ENCODE measurements at places on chromosomes 12 and 14. TPM values are rescaled to one million over a fixed set of nuclear protein-coding genes. Genes with fewer than 3 reads are reported as not detected.
A peak's percentile ranks its signal among the peaks of the same experiment; 100 is the strongest.

DNA sequence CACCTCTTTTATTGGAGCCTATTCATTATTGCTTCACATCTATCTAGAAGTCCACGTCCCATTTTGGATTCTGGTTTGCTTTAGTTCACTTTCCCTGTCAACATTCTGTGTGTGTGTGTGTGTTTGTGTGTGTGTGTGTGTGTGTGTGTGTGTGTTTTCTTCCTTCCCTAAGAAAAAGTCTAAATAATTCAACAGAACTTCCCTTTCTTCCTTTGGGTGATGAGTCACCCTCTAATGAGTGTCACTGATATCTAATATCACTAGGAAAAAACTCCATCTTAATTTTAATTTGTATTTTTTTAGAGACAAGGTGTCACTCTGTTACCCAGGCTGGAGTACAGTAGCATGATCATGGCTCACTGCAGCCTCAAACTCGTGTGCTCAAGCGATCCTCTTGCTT lies 234.2 kb downstream of the TTC8 start:
- no peak for DNase-seq
- H3K4me3 ChIP-seq, result no peak overlapping the region
- H3K27ac ChIP-seq, result no peak overlapping the region

DNA sequence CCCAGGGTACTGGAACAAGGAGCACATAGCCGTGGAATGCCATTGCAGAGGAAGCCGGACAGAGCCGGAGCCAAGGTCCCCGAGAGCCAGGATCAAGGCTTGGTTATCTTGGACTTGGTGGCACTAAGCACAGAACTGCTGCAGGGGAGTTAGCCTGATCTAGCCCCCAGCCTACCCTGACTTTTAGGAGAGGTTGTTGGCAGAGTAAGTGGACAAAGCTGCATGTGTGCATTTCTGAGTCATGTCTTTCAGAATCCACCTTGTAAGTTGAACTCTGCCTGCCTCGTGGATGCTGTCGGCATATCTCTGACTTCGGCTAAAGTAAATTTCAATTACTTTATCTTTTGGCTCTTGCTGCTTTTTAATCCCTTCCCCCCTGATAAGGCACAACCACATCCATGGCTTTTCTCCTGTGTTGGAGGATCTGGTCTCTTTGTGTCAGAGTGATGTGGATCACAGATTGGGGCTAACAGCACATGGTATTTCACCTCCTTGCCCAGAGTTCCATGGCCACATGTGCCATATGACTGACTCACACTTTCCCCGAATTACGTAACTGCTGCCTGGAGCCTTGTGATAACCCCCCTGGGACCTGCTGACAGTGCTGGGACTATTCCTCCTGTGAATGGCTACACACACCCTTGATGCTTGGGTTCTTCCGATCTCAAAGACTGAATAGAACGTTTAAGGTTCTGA lies 240.3 kb downstream of the EMP1 start:
- DNase-seq, result no peak
- peaks cover 25% of the 10 kb centered on the region for H3K4me1 ChIP-seq
- no peak overlapping the region for H3K4me3 ChIP-seq
- no peaks in the 10 kb centered on the region for H3K27me3 ChIP-seq

The PTGDR gene
- total RNA-seq, result 0.11 TPM

- no peak overlapping the region for H3K27ac ChIP-seq
- no peak for DNase-seq
- peaks cover 28% of the 10 kb centered on the region for H3K36me3 ChIP-seq
- peaks cover 27% of the 10 kb centered on the region for H3K4me1 ChIP-seq
- H3K27me3 ChIP-seq, result no peaks in the 10 kb centered on the region
Measured at GRCh38 chr12:65868878-65869277, 44.6 kb downstream of the HMGA2 start.

DNA sequence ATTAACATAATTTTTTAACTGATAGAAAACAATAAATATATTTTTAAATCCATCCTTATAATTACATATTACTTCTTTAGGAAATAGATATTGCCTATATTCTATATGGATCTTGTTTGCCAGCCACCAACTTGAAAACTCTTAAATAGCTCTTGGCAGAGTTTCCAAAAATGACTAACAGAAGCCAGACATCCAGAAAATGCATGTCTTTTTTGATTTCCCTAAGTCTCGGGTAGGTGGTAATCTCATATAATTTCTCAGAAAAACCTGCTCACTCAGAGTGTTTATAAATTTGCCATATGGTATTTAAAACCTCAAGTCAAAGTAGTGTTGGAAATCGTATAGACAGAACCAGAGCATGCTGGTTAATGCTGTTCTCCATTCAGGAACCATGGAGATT lies 360.4 kb upstream of the FOXG1 start:
- no peak overlapping the region for H3K27ac ChIP-seq
- DNase-seq, result no peak
- peaks cover 12% of the 10 kb centered on the region for H3K36me3 ChIP-seq
- no peak overlapping the region for H3K4me3 ChIP-seq

- no peaks in the 10 kb centered on the region for H3K4me1 ChIP-seq
- no peak overlapping the region for H3K27ac ChIP-seq
- peaks cover 6% of the 10 kb centered on the region for H3K36me3 ChIP-seq
- H3K4me3 ChIP-seq, result no peak overlapping the region
- DNase-seq, result no peak
Measured at GRCh38 chr12:25574761-25575160, 21.7 kb upstream of the LMNTD1 start.

The PRICKLE1 gene
- total RNA-seq, result 11.7 TPM

GRCh38 chr12:1527789-1528188 lies 66.6 kb downstream of the FBXL14 start:
- peaks cover 74% of the 10 kb centered on the region for H3K27me3 ChIP-seq
- H3K36me3 ChIP-seq, result no peaks in the 10 kb centered on the region
- H3K4me1 ChIP-seq, result peaks cover 32% of the 10 kb centered on the region
- no peak for DNase-seq

GRCh38 chr14:92161521-92161920 lies 39.8 kb downstream of the CPSF2 start:
- DNase-seq, result no peak
- H3K27ac ChIP-seq, result no peak overlapping the region
- no peaks in the 10 kb centered on the region for H3K4me1 ChIP-seq
- H3K36me3 ChIP-seq, result peaks cover 85% of the 10 kb centered on the region

DNA sequence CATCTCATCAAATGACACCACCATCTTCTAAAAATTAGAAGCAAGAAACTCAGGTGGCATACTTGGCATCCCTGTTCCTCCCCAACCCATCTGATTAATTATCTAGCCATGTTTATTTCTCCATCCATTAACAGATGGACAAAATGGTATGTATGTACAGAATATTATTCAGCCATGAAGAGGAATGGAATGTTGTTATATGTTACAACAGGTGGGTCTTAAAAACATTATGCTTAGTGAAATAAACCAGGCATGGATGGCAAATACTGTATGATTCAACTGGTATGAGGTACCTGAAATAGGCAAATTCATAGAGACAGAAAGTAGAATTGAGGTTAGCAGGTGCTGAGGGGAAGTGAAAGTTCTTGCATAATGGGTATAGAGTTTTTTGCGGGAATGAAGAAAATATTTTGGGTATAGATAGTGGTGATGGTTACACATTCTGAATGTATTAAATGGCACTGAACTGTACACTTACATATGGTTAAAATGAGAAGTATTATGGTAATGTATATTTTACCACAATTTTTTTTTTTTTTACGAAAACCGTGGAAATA lies 17.5 kb downstream of the YY1 start:
- no peaks in the 10 kb centered on the region for H3K27me3 ChIP-seq
- peak overlapping the region; percentile 3 for H3K27ac ChIP-seq
- peaks cover 10% of the 10 kb centered on the region for H3K4me1 ChIP-seq
- H3K4me3 ChIP-seq, result no peak overlapping the region
- DNase-seq, result no peak

The ACADS gene
- 11.6 TPM for total RNA-seq

DNA sequence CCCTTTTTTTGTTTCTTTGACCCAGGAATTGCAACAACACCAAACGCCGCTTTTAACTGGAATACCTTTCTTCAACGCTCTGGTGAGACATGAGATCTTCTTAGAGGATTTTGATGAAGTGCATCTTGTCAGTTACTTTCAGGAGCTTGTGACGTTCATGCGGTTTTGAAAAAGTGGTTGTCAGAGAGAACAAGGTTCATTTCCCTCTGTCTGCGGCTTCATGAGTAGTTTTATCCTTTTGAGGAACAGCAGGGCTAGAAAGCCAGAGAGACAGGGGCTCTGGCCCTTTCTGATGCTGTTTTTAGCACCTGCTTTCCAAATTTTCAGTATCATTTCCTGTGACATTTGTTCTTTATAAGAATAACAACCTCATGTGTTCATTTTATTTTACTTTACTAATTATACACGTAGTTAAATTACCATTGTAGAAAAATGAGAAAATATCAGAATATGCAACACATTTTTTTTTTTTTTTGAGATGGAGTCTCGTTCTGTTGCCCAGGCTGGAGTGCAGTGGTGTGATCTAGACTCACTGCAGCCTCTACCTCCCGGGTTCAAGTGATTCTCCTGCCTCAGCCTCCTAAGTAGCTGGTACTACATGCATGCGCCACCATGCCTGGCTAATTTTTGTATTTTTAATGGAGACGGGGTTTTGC lies 61.8 kb downstream of the GLT1D1 start:
- no peak overlapping the region for H3K27ac ChIP-seq
- no peaks in the 10 kb centered on the region for H3K4me1 ChIP-seq
- H3K4me3 ChIP-seq, result no peak overlapping the region
- no peak for DNase-seq
- peaks cover 63% of the 10 kb centered on the region for H3K36me3 ChIP-seq

- H3K36me3 ChIP-seq, result peaks cover 10% of the 10 kb centered on the region
- H3K27ac ChIP-seq, result no peak overlapping the region
- H3K27me3 ChIP-seq, result no peaks in the 10 kb centered on the region
- H3K4me3 ChIP-seq, result no peak overlapping the region
- peaks cover 9% of the 10 kb centered on the region for H3K4me1 ChIP-seq
Measured at GRCh38 chr14:101350691-101351090, 210.6 kb upstream of the DIO3 start.

DNA sequence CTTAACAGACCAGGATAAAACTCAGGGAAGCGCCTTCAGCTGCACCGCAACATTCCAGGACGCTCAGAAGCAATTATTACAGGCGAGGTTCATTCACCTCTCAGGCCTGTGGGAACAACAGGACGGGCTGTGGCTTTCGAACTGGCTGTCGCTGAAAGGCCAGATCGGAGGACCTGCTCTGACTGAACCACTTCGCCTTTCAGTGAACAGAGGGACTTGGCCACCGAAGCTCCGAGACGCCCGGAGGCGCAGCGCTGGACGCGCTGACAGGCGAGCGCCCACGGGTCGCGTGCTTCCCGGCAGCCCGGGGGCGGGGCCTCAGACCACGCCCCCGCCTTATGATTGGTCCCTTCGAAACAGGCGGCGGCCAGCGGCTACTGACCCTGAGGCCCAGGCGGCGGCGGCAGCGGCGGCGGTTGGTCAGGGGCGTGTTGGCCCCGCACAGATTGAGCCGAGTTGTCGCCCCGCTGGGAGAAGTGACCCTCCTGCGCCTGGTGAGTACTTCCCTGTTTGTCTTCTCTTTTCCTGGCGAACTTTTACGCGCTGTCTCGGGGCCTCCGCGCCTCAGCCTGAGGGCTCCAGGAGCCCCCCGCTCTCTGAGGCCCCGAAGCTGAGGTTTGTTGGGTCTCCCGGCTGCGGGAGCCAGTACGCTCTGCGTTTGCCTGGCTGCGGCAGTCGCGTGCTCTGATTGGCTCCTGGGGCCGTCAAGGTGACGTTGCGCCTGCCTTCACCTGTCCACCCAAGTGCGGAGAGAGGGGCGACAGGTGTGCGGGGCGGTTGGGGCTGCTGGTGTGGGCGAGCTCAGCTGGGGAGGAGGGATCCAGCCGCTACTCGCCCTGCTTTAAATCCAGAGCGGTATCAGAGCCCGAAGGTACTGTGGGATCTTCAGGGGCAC lies at the start of gene GAS2L3:
TSS of gene GAS2L3 (plus strand) at position 393 of the 895 bp plus-strand sequence. CDS start 21,221 bp downstream, outside the sequence.
- peaks cover 18% of the 10 kb centered on the region for H3K4me1 ChIP-seq
- no peaks in the 10 kb centered on the region for H3K36me3 ChIP-seq
- H3K27ac ChIP-seq, result peak within 1 kb of the TSS; percentile 97

The NEUROD4 gene
- total RNA-seq, result not detected
